Right ventricle myocardium superior (tissue), 1 donor: ENCODE measurements at places on chromosomes 5 and 9.
A peak's percentile ranks its signal among the peaks of the same experiment; 100 is the strongest.

GRCh38 chr5:79512049-79512448 is 1.9 kb downstream of the HOMER1 start:
- DNase-seq, result no peak

- no peak for DNase-seq
These were observed 5.4 kb upstream of the CERCAM start for GRCh38 chr9:128415281-128415680.

DNA sequence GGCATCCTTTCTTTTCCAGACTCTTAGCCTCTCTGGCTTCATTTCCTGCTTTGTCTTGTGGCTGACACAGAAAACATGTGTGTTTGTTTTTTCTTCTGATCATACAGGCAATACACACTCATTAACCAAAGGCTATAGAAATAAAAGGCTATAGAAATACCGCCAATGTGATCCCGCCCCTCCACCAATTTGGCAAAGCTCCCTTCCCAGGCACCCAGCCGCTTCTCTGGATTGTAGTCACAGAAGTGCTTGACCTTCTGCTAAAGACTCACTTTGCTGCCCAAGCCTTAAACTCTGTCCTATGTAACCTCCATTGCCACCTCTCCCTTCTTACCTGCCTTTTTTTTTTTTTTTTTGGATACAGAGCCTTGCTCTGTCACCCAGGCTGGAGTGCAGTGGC is 5.3 kb downstream of the TXNDC15 start:
- no peak for DNase-seq

- DNase-seq, result no peak
These were observed 7.2 kb downstream of the DAB2IP start for GRCh38 chr9:121658591-121658990.

DNA sequence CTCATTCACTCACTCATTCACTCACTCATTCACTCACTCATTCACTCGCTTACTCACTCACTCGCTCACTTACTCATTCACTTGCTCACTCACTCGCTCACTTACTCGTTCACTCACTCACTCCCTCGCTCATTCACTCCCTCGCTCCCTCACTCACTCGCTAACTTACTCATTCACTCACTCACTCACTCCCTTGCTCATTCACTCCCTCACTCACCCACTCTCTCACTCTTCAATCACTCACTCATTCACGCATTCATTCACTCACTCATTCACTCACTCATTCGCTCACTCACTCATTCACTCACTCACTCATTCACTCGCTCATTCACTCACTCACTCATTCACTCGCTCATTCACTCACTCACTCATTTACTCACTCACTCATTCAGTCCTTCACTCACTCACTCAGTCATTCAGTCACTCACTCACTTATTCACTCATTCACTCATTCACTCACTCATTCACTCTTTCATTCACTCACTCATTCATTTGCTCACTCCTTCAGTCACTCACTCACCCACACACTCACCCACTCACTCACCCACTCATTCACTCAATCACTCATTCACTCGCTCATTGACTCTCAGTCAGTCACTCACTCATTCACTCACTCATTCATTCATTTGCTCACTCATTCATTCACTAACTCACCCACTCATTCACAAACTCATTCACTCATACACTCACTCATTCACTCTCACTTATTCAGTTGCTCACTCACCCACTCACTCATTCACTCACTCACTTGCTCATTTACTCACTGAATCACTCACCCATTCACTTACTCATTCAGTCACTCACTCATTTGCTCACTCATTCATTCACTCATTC is 36.0 kb upstream of the NOTCH1 start:
- DNase-seq, result no peak

- DNase-seq, result no peak
These were observed 557.9 kb downstream of the CAAP1 start for GRCh38 chr9:26334706-26335105.

- DNase-seq, result no peak
These were observed 100.0 kb upstream of the ALDH1B1 start for GRCh38 chr9:38292480-38292879.

GRCh38 chr9:133113949-133114885 is 6.8 kb downstream of the RALGDS start:
- DNase-seq, result peak; percentile 82

- DNase-seq, result no peak
These were observed 3.9 kb downstream of the MVB12B start for GRCh38 chr9:126330536-126330935.

DNA sequence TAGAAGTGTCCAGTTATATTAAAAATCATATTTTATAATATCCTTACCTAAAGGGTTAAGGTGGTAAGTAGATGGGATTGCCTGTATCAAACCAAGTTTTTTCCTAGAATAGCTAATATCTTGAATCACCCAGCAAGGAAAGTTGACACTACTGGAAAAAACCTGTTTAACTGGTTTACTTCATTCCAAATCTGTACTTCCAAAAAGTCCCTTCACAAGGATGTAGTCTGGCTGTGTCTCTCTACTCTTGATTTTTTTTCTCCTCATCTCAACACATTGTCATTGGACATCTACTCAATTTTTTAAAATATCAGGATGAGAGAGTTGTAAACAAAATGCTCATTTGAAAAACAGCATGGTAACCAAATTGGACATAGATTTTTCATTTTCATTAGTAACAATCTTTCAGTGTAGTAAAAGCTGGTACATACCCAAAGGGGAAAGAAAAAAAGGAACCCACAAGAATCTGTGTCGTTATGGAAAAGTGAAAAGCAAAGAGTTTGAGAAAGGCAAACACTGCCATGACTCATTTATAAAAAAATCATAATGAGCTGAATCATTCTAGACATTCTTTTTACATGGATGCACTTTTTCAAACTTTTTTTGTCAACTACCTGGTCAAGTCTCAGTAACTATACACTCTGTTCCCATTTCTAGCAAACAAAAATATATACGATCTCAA is 173.5 kb downstream of the GLIS3 start:
- DNase-seq, result no peak

GRCh38 chr9:107847978-107848964 is 358.7 kb upstream of the KLF4 start:
- DNase-seq, result no peak

DNA sequence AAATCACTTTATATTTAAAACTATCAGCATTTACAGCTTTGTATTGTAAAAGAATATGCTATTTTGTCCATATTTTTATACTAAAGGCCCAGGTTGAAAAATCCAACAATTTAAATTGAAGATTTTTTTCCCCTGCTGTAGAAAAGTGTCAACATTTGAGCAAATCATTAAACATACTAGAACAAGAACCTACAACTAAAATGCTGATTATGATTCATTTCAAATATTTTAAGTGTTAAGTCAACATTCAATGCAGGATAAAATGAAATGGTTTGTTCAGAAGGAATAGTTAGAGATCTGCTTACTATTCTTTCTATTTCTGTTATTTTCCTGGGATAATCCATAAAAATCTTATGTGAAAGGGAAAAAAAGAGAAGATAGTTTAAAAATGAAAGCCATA is 866.5 kb upstream of the DMAC1 start:
- DNase-seq, result no peak

DNA sequence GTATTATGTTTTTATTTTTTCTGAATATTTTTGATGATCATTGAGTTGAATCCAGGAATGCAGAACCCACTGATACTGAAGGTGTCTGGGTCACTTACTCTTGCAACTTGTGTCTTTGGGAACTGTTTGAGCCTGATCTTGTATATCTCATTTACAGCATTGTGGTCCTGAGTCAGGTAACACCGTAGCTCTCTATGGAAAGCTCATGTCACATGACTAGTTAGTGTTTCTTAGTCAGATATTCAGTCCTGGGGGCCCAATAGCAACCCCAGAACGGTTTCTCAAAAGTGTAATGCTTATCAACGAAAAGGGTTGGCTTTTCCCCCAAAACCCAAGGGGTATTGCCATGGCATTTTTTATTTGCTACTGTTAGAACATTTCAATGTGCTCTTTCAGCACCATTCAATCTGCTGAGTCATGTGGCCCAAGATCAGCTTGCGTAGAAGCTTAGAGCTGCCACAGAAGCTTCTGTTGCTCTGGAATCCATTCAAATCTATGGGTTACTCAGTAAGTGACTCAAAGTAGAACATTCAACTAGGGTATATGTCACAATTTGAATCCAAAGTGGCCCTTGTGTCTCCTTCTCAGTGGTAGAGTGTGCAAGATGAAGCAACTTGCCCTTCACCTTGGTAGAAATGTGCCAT is 12.1 kb upstream of the PTAR1 start:
- no peak for DNase-seq

DNA sequence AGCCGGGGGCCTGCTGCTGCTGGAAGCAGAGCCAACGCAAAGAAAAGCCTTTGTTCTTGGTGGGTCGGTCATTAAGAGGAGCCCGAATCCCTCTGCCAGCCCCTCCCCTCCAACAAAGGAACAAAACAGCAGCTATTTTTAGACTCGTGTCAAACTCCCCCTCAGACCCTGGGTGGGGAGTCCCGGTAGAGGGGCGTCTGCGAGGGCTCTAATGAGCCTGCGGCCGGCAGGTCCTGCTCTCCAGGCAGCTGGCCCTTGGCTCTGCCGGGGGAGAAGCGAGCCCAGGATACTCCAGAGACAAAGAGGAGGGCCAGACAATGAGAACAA is 114.0 kb downstream of the LHX2 start:
- DNase-seq, result no peak

GRCh38 chr5:1593903-1594356 is 70.2 kb upstream of the LPCAT1 start:
- no peak for DNase-seq

GRCh38 chr9:116809656-116810055 is 122.6 kb downstream of the TRIM32 start:
- DNase-seq, result no peak

DNA sequence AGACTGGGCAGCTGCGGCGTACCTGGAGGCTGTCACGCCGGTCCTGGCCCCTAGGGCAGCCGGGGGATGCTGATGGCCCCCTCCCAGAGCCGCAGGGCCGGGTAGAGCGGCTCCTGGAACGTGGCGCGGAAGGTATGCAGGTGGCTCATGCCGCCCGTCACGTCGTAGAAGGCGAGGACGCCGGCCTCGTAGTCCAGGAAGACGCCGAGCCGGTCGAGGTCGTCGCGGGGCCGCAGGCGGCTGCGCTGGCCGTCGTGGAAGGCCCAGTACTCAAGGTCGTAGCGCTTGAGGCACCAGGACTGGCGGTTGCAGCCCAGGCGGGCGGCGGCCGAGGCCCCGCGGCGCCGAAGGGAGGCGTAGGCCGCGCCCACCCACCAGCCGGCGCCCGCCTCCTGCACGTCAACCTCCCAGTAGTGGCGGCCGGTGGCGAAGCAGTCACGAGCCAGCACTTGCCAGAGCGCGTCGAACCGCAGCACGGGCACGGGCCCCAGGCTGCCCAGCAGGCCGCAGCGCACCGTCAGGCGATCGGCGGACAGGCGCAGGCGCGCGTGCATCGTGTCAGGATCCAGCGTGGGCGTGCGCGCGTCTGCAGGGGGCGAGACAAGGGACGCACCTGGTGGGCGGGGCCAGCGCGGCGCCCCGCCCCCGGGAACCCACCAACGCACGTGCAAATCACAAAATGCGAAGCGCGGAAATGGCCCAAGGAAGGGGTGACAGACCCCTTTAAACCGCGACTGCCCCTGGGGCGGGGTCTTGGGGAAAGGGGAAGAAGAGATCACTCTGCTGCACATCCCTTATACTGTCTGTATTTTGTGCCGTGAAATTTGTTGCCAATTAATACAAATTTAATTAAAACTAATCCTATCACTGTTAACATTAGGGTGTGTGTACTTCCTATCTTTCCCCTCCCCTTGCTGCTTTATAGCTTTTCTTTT is 31.2 kb downstream of the NANS start:
- peak; percentile 58 for DNase-seq

GRCh38 chr9:9499546-9499945 is 1113.3 kb downstream of the PTPRD start:
- no peak for DNase-seq

GRCh38 chr5:109922381-109922995 is 232.8 kb downstream of the MAN2A1 start:
- no peak for DNase-seq
